ENCODE measurements at places on chromosomes 6 and 20.

- no peak for DNase-seq
Observed at GRCh38 chr6:14635195-14635594, 517.6 kb downstream of the CD83 start.

DNA sequence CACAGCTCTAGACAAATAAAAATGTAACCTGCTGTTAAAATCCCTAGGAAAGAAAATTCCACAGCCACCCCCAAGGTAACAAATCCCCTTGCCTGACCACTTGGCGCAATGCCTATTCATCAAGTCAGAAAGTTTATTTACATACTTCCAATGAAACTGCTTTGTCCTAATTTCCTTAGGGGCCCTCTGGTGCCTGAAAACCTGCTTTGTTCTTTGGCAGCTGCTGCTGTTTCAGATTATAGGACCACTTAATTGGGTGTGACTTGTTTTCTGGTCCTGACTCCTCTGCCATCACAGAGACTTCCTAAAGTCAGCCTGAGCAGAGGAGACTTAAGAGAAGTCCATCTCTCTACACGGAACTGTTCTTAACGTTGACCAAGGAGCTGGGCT lies 323.6 kb downstream of the UBE3D start:
- no peak for DNase-seq

GRCh38 chr20:46774943-46775560 lies 65.6 kb downstream of the SLC2A10 start:
- no peak for DNase-seq

GRCh38 chr20:56411759-56412472 lies at the start of gene CASS4:
TSS of gene CASS4 (plus strand) at chr20:56412260. CDS start at chr20:56412459, 199 bp downstream.
- no peak for DNase-seq

DNA sequence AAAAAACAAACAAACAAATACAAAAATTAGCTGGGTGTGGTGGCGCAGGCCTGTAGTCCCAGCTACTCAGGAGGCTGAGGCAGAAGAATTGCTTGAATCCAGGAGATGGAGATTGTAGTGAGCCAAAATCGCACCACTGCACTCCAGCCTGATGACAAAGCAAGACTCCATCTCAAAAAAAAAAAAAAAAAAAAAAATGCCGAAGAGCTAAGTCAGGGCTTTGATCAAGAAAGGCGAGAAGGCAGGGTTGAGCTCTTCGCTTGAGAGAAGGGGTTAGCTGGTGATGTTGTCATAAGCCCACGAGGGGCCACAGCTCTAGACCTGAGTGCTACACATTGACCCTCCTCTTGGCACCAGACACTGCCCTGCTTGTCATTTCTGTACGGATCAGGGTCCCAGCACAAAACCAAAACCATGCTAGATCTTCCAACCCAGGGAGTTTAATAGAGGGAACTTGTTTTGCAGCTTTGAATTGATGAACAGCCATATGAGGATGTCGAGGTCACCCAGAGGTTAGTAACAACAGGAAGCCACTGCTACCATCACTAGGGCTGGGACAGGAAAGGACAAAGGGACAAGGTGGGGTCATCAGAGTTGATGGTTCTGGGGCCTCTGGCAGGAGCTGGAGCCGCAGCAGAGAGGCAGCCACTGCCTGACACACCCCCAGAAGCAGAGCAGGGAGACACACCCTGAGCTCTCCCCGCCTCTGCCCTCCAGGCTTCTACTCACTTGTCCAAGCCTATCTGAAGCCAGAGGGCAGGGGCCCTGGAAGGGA lies 122.7 kb downstream of the SNX5 start:
- DNase-seq = no peak

DNA sequence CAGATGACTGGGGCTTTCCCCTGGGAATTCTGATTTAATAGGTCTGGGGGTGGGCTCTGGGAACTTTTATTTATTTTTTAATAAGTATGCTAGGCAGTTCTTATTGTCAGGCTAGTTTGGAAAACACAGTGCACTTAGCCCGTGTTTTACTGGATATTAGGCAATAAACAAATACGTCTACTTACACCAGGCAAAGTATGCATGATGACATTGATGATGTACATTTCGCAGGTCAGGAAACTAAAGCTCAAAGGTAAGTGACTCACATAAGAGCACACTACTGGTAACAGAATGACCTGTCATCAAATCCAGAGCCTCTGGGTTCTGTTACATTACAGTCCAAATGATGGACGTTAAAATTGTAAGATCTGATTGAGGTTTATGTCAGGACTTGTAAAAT lies 144.4 kb upstream of the EXOC2 start:
- no peak for DNase-seq

GRCh38 chr6:162290846-162291465 lies 436.6 kb downstream of the PRKN start:
- no peak for DNase-seq

DNA sequence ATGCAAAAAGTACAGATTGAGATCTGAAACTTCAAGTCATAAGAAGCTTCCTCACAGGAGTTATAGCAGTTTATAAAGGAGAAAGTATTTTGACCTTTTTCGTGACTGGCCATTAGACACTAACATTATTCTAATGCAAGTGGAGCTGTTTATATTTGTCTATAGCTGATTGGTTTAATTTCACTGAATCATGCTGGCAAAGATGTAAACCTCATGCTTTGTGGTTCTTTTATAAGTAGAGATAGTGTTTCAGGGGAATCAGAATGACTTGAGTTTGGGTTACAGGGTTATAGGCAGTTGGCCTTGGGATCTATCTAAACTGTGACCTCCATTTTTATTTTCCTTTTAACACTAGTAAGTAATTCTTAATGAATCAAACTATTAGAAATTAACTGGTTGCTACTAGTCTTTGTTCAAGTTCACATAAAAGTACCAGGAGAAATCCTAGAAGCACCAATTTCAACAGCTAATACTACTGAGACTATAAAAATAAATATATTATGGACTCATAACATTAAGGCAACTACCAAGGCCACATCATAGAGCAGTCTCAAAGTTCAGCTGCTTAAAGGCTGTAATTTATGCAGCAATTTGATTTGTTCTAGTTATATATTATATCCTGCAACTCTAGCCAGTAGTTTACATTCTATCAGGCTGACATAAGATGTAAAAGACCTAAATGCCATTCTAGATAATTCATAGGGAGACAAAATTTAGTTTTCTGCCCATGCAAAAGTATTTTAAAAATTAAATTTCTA lies 94.0 kb downstream of the RNGTT start:
- DNase-seq = no peak

- DNase-seq = peak; percentile 69
Observed at GRCh38 chr20:46139908-46140482, 21.9 kb downstream of the CD40 start.

GRCh38 chr20:44690781-44691423 lies 24.3 kb upstream of the CCN5 start:
- no peak for DNase-seq

GRCh38 chr20:15098351-15098750 lies 760.9 kb upstream of the FLRT3 start:
- no peak for DNase-seq

DNA sequence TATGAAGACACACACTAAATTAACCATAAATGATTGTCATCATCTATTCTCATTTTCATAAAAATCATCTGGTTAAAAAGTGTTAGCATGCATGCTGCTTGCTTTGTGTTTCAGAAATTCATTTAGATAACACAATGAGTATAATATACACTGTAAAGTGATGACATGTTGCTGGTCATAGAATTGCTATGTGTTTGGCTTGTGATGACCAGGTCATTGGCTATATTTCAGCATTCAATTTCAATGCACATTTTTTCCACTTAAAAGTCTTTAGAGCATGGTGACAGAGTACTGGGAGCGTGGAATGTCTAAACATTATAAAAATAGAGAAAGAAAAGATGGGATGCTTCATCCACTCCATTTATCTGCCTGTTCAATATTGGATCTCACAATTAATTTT lies 1291.1 kb upstream of the MAP3K7 start:
- DNase-seq = no peak

GRCh38 chr6:158009935-158010585 lies 28.4 kb downstream of the SYNJ2 start:
- DNase-seq = no peak

GRCh38 chr6:54970337-54970736 lies 123.8 kb downstream of the FAM83B start:
- DNase-seq = no peak

GRCh38 chr6:169041078-169041477 lies 212.6 kb downstream of the THBS2 start:
- DNase-seq = no peak

DNA sequence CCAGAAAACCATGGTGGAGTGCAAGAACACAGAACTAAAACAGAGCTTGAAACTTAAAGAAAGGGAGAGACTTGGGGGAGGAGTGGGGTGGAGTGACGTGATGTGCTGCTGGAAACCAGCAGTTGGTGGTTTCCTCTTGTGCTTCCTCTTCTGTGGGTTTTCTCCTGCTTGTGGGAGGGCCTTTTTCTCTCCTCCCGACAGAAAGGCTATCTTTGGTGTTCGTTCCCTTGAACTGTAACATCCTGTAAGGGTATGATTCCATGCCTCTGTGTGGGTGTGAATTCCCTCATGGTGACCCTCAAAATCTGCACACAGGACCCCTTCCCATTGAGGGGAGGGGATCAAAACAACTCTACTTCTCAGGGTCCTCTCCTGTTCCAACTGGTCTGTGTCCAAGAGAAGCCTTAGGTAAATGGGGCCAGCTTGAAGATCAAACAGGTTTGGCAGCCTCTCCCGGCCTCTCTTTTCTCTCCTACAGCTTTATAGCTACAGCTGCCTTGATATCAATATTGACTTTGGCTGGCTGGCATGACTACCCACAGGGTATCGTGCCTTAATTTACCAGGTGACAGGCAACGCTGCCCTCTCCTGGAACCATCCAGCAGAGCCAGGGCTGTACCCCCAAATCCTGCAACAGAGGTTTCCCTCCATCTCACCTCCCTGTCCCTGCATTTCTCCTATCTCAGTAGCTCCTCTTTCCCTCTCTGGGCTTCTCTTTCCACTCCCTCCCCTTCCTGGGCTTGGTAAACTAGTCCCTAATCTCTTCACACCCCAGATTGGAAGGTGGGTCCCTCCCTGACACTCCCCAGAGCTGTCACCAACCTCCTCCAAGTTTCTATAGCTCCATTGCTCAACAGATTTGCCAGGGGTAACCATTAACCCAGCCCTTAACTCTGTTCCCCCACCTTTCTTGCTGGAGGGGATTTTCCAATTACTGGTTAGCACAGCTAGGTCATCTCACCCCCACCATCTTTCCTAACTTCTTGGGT lies 1.5 kb upstream of the MSH5 start:
- peak; percentile 90 for DNase-seq

DNA sequence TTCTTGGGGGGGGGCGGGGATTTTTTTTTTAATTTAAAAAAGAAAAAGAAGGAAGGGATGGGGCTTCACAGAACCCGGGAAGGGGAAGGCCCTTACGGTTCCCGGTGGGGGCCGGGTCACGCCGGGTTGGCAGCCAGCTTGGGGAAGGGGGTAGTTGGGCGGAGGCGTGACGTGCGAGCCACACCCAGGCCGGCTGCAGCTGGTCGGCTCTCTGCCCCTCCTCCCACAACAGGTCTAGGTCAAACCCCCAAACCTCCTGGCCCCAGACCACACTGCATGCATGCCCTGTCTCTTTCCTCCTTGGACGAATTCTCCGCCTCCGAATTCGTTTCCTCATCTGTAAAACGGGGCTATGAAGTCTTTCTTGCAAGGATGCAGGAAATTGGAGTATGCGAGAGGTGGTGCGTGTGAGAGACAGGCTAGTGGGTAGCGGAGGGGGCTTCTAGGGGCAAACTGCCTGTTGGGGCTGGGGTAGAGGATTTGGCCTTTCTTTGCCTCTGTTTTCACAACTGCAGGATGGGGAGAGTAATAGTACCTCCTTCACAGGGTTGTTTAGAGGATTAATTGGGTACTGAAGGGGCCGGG lies 828 bp downstream of the HCK start:
- DNase-seq = no peak

DNA sequence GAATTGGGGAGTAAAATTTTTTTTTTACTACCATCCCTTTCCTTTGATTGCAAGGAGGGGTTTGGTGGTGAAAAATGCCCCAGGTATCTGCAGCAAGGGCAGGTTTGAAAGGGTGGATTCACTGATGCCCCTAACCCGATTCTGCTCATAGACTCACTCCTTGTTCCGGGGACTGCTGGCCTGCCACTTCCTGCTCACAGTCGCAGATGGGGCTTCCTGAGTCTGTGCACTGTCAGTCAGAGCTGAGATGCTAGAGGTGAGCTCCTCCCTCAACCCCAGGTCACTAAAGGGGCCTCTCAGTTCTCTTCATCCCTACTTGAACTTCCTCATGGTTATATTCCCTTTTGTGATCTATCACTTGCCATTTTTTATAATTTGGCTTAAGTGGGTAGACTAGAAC lies 357.9 kb downstream of the FARS2 start:
- no peak for DNase-seq

DNA sequence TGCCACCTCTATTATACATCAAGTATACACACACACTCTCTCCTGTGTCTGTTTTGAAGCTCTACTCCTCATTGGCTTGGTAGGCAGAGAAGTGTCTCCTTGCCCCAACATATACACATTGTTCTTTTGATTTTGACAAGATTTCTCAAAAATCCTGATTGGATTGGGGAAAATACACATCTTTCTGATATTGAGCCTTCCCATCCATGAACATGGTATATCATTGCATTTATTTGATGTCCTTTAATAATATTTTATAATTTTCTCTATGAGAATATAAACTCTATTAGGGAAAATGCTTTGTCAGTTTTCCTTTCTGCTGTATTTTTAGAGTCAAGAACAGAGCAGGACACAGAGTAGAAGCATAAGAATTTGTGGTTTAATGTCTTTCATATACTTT lies 7.2 kb downstream of the TTLL9 start:
- DNase-seq = no peak

- no peak for DNase-seq
Observed at GRCh38 chr6:109507490-109508072, 24.6 kb upstream of the ZBTB24 start.
